Fibroblast of skin of right biceps (primary cell): ENCODE measurements at places on chromosomes 5 and 9.

DNA sequence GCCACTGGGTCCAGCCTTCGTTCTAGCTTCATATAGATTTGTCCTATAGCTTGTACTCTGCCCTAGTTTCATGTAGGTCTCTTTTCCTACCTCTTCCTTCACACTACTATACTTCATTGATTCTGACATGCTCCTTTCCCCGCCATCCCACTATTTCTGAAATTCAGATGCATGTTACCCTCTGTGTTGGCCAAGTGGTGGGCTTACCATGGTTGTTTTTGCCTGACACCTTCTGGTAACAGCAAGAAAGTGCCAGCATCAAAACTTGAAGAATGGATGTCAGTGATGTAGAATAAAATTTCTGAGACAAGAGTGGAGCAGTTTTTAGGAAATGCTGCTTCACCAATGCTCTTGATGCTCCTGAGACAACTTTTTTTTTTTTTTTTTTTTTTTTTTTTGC, 19.5 kb upstream of the SERINC5 start:
- DNase-seq: no peak

GRCh38 chr5:10567781-10568321, 4.0 kb downstream of the ANKRD33B start:
- peak; percentile 51 for DNase-seq

DNA sequence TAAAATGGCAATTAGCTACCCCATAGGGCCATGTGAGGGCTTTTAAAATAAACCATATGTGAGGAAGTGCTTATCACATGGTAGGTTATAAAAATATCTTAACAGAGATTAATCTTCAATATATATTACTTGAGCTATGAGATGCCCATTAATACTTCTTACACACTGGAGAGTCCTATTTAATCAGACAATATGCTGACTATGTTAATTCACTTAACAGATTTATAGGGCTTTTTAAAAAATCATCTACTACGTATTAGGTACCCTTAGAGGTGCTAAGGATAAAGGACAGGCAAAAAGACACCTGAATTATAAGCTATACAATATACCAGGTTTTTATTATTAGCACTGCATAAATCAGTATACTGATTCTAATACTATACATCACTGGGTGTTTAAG, 102.6 kb downstream of the STRBP start:
- DNase-seq: no peak

DNA sequence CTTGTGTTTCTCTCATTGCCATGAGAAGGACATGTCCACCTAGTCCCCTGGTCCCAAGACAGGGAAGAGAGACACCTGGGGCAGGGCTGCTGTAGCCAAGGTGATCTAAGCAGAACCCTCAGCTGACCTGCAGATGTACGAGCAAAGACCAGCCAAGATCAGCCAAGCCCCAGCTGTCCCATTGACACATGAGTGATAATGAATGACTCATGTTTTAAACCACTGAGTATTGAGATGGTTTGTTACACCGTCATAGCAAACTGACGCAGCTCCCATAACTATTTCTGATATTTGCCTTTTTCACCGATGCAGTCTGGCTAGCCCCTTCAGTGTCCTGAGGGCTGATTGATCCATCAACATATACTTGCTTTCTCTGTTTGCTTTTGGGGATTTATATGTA, 6.7 kb downstream of the OR1K1 start:
- peak; percentile 13 for DNase-seq

DNA sequence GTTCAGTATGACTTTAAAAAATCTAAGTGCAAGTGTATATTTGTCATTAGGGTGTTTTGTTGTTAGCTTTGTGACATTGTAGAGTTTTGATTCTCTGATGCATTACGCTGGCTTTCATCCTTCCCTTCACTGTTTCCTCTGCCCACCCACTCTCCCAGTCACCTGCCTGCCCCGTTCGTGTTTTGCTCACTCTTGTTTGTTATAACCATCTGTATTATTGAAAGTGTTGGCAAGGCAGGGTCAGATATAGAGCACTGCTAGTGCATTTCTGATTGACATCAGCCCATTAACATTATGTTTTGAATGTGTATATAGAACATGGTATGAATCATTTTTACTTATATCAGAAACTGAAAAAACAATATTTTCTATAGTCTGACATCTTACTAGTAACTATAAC, 27.3 kb downstream of the SCGB3A1 start:
- no peak for DNase-seq

- DNase-seq: peak; percentile 71
Observed at GRCh38 chr5:96601715-96602244, 60.4 kb upstream of the CAST start.

GRCh38 chr5:35678661-35679060, 61.0 kb downstream of the SPEF2 start:
- no peak for DNase-seq

- DNase-seq: no peak
Observed at GRCh38 chr5:76099286-76099702, 16.1 kb downstream of the SV2C start.

DNA sequence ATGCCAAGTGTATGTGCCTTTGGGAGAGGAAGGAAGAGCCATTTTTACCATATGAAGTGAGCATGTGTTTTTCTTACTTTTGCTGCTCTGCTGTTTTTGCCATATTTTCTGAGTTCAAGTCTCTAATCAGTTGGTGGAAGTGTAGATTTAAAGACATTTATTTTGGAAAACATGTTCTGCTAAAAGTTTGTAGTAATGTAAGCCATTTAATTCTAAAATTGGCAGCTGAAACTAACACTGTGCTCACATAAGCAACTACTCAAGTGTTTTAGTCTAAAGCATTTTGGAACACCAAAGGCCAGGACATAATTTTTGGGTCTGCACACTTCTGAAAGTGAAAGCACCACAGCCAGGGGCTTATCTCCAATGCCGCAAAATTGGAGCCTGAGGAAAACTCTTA, 363.4 kb upstream of the ZNF608 start:
- DNase-seq: no peak

DNA sequence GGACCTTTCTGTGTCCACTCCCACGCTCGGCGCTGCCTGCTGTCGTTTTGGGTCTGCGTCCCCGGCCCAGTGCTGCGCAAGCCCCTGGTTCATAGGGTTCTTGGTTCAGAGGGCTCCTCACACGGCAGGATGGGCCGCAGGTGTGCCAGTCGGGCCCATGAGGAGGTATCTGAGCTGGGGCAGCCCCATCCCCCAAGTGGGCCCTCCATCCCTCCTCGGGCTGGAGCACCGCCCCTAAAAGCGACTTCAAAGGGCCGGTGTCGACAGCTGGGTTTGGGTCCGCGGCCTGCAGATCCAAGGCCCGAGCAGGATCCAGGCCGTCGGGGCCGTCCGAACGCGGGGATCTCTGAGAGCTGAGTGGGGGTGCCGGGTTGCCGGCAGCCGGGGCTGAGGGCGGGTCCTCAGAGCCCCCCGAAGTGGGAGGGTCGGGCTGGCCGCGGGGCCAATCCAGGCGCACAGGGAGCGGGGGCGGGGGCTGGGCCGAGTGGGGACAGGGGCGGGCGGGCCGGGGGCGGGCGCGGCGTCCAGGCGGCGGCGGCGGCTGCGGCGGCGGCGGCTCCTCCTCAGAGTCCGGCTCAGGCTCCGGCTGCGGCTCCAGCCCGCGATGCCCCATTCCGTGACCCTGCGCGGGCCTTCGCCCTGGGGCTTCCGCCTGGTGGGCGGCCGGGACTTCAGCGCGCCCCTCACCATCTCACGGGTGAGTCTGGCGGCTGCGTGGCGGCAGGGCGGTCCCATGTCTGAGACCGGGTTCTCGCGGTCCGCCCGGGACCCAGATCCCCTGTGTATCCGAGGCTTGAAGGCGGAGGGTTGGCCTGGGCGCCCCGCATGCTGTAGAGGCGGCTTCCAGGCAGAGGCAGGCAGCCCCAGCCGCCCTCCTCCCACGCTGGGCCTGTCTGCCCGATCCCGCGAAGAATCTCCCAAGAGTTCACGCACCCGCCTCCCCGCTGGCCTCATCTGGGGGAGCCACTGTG, at the start of gene PDLIM4:
Gene PDLIM4, plus strand, starts transcription at position 566 of the 971 bp plus-strand sequence. Its CDS starts 39 bp downstream, at position 605.
- peak; percentile 65 for DNase-seq

DNA sequence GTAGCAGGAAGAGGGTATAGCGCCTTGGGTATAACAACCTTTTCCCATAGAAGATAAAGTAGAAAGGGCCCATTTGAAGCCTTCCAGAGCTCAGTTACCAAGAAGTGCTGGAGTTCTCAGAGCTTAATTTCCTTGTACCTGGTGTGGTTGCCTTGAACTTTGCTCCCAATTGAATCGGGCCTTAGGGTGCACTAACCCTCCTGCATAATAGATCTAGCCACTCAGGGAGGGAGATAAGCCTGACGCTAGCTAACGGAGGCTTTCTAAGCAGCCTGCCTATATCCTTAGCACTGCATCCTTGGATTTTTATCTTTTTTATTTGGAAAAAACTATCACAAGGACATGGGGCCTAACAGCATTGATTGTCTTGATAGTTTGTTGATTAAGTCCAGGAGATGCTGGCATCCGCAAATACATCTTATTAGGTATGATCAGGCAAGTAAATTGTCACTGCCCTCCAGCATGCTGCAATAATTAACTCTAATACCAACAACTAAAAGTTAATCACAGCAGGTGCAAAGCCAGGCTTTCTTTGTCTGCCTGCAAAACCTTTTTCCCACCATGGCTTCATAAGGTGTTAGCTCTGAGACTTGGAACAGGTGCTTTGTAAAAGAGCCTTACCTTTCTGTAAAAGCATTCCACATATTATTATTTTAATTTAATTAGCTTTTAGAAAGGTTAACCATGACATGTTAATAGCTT, 199.4 kb downstream of the SREK1 start:
- no peak for DNase-seq

- DNase-seq: no peak
Observed at GRCh38 chr9:99142275-99142674, 37.4 kb downstream of the TGFBR1 start.

GRCh38 chr9:19623941-19624340, 164.9 kb downstream of the SLC24A2 start:
- DNase-seq: no peak

GRCh38 chr5:32601623-32602295, 16.4 kb downstream of the SUB1 start:
- DNase-seq: no peak

- DNase-seq: no peak
Observed at GRCh38 chr9:137366445-137366810, 56.5 kb downstream of the EXD3 start.

DNA sequence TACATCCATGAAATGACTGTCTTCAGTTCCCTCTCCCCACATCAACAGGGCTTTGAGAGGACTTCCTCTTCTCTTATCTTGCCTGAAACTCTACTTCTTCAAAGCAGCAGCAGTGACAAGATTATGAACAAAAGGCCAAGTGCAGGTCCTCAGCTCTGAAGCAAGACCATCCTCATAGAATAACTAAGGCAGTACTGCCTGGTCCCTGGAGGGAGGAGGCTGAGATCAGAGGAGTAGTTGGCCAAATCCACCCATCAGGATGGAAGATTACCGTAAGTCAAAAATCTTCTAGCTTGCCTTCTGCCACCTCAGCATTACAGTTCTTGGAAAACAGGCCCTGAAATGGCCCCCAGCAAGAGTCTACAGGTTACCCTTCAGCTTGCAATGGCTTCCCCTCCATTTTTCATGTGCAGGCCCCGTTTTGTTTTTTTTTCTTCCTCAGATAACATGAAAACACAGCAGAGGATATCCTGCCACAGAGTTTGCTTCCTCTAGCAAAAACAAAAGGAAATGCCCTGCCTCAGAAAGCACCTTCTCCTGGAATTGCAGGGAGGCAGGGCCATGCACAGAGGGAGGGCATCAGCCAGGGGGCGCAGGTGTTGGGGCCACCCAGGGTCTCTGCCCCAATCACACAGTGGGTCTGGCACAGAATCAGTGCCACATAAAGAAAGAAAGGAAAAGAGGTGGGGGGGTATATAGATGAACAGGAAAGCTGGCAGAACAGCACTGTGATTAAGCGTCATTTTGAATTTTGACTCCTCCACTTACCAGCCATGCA, 40.0 kb downstream of the KLHL3 start:
- DNase-seq: no peak

DNA sequence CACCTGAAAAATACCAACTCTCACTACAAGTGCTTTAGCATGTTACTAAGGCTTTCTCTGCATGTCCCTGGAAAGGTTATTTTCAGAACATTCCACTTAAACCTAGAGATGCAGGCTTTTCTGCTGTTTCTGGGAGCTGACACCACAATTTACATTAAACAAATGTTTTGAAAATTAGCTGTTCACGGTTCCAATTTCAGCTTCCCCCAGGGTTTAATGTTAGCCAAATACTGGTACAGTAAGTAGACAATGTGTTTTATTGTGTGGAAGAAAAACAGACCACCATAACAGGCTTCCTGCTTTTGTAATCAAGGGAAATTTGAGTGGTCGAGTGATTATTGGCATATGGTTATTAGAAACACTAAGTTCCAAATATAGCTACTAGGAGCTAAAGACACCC, 32.0 kb downstream of the MACROH2A1 start:
- DNase-seq: peak; percentile 28

GRCh38 chr9:69090946-69091345, 55.4 kb downstream of the FXN start:
- no peak for DNase-seq

DNA sequence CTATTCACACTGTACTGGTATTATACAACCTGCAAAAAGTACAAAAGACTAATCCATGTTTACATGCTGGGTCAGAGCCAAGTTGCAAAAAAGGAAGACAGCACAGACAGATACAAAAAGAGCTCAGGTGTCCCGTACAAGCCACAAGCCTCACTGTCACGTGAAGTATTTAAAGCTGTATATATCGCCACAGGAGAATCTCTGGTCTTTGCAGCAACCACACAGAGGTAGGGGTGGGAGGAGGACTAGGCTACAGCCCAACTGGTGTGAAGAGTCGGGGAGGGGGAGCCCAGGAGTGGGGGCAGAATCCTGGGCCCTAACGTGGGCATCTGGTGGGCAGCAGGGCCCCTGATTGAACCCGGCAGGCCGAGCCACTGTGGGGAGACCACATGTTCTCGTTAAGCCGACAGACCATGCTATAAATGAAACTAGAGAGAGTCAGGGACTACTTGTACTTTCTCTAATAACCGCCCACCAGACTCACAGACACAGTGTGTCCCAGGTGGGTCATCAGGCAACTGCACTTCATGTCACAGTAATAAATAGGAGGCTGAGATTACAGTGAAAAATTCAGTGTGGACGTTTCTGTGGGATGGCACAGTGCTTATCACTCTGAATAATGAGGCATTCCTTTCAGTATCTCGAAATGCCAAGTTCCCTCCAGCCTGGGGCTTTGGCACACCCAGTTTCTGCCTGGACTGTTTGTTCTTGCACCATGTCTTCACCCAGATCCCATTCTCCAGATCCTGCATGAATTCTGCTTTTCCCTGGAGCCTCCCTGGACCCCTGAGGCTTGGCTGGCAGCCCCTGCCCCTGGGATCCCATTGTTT, 79.3 kb upstream of the SH3PXD2B start:
- DNase-seq: no peak
